ENCODE measurements at places on chromosomes 11 and 22.
A peak's percentile ranks its signal among the peaks of the same experiment; 100 is the strongest.

GRCh38 chr11:115718106-115718505, 213.9 kb upstream of the CADM1 start:
- no peak for DNase-seq

DNA sequence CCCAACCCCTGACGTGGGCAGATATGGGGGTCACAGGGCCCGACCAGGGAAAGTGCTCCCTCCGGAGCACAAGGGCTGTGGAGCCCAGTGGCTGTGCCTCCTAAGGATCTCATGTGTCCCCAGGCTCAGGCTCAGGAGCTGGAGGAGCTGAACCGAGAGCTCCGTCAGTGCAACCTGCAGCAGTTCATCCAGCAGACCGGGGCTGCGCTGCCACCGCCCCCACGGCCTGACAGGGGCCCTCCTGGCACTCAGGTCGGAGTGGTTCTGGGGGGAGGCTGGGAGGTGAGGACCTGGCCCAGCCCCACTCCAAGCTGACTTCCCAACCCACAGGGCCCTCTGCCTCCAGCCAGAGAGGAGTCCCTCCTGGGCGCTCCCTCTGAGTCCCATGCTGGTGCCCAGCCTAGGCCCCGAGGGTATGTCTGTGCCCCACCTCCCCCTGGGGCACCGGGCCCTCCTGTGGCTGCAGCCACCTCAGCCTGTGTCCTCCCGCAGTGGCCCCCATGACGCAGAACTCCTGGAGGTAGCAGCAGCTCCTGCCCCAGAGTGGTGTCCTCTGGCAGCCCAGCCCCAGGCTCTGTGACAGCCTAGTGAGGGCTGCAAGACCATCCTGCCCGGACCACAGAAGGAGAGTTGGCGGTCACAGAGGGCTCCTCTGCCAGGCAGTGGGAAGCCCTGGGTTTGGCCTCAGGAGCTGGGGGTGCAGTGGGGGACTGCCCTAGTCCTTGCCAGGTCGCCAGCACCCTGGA, 2.5 kb downstream of the RASSF7 start:
- DNase-seq, result no peak

GRCh38 chr11:104462341-104462740, 298.4 kb upstream of the PDGFD start:
- DNase-seq, result no peak

- no peak for DNase-seq
Observed at GRCh38 chr11:123062892-123063825, 1.2 kb upstream of the HSPA8 start.

- DNase-seq, result no peak
Observed at GRCh38 chr11:109526931-109527330, 104.9 kb downstream of the C11orf87 start.

- DNase-seq, result no peak
Observed at GRCh38 chr11:107583629-107584195, 7.2 kb upstream of the ELMOD1 start.

GRCh38 chr11:29321293-29322132, 695.3 kb downstream of the KCNA4 start:
- no peak for DNase-seq

GRCh38 chr11:78231962-78232501, 43.3 kb downstream of the USP35 start:
- DNase-seq, result no peak

GRCh38 chr11:113871336-113871735, 4.0 kb downstream of the USP28 start:
- no peak for DNase-seq

DNA sequence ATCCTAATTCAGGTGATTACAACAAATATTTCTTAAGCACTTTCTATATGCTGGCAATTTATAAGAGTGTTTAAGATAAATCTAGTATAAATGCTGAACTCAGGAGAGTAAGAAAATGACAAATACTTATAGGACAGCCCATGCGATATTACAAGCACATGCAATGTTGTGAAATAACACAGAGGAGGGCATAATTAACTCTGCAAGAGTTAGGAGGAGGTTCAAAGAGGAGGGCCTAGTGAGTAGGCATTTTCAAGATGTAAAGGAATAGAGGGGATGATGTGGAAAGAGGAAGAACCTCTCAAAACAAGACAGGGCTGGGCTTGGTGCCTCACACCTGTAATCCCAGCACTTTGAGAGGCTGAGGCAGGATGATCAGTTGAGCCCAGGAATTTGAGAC, 37.1 kb upstream of the IL17RA start:
- no peak for DNase-seq

GRCh38 chr11:111978028-111978771, 41.1 kb downstream of the DIXDC1 start:
- DNase-seq, result no peak

DNA sequence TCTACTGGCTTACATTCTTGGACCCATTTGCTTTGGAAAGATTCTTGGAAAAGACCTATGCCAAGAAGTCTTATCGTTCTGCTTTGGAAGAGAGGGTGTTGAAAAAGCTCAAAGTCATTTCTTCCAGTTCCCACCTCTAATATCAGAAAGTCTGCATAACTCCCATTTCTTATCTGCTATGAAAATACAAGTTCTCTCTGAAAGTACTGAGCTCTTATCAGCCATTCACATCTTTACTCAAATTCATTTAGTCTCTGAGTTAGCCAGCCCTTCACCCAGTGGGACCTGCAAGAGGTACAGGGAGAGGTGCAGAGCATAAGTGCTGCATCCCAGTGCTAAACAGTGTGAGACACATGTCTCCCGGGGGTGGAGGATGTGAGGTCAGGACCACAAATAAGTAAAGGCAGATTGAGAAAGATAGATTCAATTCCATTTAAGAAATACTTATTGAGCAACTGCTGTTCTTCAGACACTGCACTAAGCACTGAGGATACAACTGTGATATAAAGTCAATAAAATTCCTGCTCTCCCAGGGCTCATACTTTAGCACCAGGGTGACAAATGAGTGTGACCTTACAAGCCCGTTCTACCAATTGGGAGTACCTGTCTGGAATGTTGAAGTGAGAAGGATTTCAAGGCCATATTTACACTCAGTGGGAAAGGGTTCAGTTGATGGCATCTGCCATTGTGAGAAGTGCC, 76.7 kb downstream of the PISD start:
- peak; percentile 9 for DNase-seq

- DNase-seq, result no peak
Observed at GRCh38 chr11:133171374-133171773, 360.9 kb downstream of the OPCML start.

DNA sequence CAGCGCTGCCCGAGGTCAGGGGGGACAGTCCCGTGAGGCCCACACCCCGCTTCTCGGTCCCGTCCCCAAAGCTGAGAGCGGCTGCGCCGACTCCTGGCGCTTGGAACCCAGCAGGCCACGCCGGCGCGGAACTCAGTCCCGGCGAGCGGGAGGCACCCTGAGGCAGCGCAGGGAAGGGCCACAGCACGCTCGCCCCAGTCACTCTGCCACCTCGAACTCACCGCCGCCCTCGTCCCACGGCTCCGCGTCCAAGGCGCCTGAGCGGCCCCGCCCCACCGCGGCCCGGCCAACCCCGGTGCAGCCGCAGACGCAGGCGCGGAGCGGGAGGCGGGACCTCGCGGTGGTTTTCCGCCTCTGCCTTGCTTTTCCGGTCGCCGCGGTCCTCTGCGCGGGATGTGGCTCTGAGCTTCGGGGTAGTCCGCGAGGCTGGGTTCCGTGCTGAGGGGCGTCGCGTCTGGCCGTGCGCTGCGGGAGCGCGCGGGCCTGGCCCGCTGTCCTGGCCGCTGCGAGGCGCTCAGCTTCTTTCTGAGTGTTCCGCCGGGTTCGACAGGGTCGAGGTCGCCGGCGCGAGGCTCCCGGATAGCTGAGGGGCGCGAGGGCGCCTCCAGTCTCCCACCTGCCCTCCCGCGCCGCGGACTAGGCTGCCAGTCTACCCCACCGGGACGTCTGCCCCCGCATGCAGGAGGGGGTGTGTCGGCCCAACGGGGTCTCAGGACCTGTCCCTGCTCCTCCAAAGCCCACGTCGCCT, at the start of gene CDPF1:
Gene CDPF1 (minus strand): TSS at position 259 of the 748 bp plus-strand sequence. CDS start 2,009 bp downstream, outside the sequence.
- DNase-seq, result peak; percentile 87

GRCh38 chr11:134275534-134276395, at the start of gene GLB1L3:
GLB1L3 (plus strand) TSS chr11:134276379; CDS start chr11:134276741, 362 bp downstream.
- DNase-seq, result peak; percentile 76

GRCh38 chr11:11844272-11844671, 2.5 kb downstream of the USP47 start:
- DNase-seq, result no peak

DNA sequence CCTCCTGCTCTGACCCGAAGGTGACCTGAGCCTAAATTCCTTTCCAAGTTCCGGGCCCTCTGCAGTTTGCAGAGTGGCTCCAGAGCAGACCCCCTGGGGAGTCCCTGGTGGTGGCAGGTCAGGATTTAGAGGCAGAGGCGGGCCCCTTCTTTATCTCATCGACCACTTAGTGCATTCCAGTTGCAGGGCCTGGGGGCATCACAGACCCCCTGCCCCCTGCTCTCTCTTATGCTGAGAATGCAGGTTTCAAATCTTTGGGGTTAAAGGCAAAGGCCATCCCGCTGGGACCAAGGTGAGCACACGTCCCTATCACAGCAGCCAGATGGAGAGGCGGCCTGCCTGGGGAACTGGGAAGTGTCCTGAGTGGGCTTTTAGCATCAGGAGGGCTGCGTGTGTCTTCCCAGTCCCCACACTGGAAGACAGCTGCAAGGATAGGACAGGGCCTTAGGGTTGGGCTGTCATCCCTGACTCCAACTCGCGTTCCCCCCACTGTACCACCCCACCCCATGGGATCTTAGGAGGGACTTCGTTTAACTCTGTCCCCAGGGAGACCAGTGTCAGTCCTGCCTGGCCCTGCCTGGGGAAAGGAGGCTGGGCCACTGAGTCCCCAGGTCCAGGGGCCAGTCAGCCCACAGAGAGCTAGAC, 11.3 kb downstream of the DERL3 start:
- no peak for DNase-seq

- no peak for DNase-seq
Observed at GRCh38 chr11:117839936-117840813, 15.6 kb upstream of the FXYD2 start.

- DNase-seq, result no peak
Observed at GRCh38 chr11:92531065-92531739, 306.6 kb downstream of the FAT3 start.

- no peak for DNase-seq
Observed at GRCh38 chr11:70900540-70900939, 351.8 kb downstream of the SHANK2 start.

DNA sequence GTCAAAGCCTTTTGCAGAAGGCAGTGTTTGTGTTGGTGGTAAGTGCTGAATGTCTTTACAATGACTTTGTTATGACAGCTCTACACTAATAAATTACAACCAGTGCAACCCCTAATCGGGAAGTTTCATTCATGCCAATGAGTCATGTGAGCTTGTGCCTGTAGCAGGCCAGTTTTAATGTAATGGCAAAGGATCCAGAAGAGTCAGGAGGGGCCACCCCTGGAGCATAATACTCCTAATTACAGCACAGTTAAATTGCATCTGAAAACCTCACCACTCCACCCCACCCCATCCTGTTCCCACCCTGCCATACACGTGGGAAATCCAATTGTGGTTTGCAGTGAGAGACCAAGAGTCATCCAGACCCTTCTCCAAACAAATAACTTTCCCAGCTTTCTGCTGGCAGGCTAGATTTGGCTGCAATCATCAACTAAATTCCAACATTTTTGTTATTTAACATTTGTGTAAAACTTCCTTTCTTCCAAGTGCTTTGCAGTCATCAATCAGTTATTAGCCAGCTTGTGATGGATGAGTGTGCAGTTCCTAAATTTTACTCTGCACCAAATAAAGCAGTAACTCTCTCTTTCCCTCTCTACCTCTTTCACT, 277.3 kb upstream of the FAT3 start:
- no peak for DNase-seq

GRCh38 chr11:11381471-11382105, 28.5 kb upstream of the CSNK2A3 start:
- DNase-seq, result no peak

DNA sequence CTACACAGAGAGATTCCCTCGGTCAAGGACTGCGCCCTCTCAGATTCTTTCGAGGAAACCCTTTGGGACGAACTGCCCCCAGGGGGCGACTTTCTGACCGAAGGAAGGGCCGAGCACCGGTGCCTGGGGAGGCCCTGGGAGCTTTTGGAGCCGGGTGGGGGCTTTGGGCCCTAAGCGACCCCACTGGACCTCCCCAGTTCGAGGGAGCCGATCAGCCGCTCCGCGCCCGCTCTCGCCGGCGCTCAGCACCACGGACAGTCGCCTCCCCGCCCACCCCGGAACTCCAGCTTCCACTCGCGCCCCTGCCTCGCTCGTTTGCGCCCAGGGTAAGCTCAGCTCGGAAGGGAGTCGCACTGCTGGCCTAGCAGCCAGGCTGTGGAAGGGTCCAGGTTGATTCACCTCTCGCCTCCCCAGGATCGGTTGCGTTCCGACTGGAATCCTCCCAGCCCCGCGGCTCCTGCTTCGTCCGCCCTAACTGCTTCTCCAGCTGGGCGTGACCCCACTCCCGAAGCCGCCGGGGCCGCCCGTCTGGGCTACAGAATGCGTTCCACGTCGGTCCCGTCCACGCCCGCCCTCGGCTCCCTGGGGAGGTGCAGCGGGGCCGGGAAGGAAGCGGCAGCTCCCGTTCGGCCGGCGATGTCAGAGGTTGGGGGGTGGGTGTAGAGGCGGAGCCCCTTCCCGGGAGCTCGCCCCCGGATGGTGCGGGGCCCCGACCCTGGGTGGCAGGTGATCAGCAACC, 428 bp downstream of the SCN3B start:
- DNase-seq, result no peak

- DNase-seq, result no peak
Observed at GRCh38 chr22:41820447-41820846, 12.5 kb upstream of the SREBF2 start.

- DNase-seq, result no peak
Observed at GRCh38 chr11:846496-847098, 3.9 kb downstream of the TSPAN4 start.

- DNase-seq, result no peak
Observed at GRCh38 chr11:79437981-79438630, 2.7 kb downstream of the TENM4 start.

DNA sequence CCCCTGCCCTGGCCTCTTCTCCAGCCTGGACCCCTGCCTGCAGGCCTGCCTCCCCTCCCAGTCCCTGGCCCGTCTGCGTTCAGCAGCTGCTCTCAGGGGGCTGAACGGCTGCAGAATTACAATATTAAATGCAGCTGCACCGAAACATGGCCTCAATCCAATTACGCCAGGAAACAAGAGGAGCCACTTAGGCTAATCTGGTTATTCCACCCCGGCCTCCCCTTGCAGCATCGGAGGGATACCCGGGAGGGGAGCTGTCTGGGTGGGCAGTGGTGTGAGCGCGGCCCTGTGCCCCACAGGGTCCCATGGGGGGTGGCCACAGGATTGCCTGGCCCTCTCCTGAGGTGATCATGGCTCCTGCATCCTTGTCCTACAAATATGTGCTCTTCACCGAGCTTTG, 42.6 kb downstream of the FLRT1 start:
- no peak for DNase-seq

GRCh38 chr11:115716601-115717529, 212.7 kb upstream of the CADM1 start:
- no peak for DNase-seq

- DNase-seq, result no peak
Observed at GRCh38 chr11:128181088-128181480, 406.3 kb downstream of the ETS1 start.

Data from stimulated activated CD4-positive, alpha-beta T cell treated with anti-CD3 and anti-CD28 coated beads, Interleukin-4, amount 100 ng/mL, for 48 hours (primary cell).